ENCODE measurements at places on chromosomes 7 and 10.
A peak's percentile ranks its signal among the peaks of the same experiment; 100 is the strongest.

GRCh38 chr10:21336476-21337170, 188.9 kb downstream of the SKIDA1 start:
- no peak for DNase-seq

GRCh38 chr7:31114593-31115343, 62.7 kb downstream of the ADCYAP1R1 start:
- no peak for DNase-seq

GRCh38 chr10:69682955-69683474, 53.0 kb downstream of the FAM241B start:
- DNase-seq: no peak

- no peak for DNase-seq
Measured at GRCh38 chr7:37535841-37536240, 87.2 kb upstream of the ELMO1 start.

- no peak for DNase-seq
Measured at GRCh38 chr7:115122388-115122787, 200.5 kb downstream of the MDFIC start.

DNA sequence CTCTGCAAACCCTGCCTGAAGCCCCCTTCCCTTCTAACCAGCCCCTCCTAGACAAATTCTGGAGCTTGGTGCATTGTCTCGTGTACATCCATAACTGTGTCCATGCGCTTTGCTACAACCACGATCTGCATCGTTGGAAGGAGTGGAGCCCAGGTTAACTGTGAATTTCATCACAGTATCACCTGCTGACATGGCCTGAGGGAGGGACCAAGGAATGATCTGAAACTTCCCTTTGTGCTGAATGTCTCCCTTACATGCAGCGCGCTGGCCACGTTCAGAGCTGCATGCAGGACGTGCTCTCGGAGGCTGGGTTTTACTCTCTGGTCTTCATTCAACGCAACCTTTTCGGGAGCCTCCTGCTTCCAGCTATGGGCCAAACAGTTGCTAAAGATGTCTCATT, 222.3 kb downstream of the CUX1 start:
- DNase-seq: no peak

- no peak for DNase-seq
Measured at GRCh38 chr10:9010093-9010492, 955.6 kb downstream of the GATA3 start.

- DNase-seq: no peak
Measured at GRCh38 chr10:6114805-6115341, 26.0 kb downstream of the RBM17 start.

DNA sequence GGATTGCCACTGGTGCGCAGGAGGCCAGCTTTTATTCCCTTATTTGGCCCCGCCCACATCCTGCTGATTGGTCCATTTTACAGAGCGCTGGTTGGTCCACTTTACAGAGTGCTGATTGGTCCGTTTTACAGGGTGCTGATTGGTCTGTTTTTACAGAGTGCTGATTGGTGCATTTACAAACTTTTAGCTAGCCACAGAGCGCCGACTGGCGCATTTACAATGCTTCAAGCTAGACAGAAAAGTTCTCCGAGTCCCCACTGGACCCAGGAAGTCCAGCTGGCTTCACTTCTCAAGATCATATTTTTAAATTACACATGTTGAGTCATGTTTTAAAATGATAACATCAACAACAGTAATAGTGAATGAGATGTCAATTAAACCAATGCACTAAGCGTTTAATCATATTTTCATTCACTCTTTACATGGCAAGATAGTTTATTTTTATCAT, 128.3 kb downstream of the CUBN start:
- no peak for DNase-seq

DNA sequence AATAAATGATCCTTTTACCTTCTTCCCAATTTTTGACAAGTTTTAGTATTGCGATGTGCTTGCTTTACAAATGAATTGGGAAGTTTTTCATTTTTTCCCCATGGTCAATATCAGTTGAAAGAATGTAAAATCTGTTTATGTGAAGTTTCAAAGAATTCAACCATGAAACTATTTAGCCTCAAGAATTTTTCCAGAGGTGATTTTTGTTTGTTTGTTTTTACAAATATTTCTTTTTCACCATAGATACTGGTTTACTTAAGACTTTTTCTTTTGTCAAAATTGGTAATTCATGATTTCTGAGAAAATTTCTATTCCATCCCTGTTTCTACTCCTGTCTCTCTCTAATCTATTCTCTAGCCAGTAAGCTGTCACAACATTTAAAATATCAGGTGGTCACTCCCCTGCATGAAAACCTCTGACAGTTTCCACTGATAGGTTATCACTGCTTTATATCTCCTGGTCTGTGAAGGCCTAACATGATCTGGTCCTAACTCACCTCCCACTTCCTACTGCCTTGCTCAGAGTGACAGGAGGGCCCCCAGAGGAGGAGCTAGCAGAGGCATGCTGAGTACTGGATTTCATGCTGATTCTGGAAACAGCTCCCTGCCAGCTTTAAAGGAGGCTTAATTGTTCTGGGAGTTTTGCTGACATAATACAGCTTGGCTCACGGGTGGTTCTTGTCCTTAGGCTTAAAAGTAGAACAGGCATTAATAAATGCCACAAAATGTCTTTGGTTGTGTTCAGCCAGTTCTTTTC, 7.6 kb upstream of the ARMS2 start:
- no peak for DNase-seq

DNA sequence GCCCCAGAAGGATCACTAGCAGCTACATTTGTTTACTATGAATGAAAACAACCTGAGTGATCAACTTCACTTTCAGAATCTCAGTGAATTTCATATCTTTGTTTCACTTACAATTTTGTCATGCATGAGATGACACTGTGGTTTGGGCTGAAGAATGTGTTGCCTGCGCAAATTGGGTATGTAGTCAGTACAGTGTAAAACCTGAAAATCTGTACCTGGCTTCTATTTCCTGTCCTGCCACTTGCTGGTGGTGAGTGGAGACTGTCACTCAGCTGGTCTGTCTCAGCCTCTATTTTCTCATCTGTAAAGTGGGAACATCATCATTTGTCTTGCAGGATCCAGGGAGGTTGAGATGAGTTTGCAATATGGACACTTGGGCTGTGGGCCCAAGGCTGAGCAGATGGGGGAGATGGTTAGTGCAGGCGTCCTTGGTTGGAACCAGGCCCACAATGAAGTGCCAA, 118.0 kb downstream of the WDFY4 start:
- DNase-seq: peak; percentile 12

DNA sequence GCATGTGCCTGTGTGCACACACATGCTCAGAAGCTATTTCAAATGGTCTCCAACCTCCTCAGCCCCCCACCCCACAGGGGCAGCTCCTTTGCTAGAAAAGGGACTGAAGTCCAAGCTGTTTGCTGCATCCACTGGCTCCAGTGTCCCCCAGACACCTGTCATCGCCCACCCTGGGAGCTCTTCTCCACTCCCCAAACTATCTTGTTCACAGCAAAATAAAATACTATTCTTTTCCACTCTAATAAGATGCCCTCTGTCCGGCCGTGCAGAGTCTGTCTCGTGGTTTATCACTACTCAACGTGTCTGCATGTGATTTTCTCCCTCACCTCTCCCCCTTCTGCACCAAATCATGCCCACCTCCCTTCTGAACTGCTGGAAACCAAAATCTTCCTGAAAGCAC, 25.6 kb downstream of the HIPK2 start:
- no peak for DNase-seq

DNA sequence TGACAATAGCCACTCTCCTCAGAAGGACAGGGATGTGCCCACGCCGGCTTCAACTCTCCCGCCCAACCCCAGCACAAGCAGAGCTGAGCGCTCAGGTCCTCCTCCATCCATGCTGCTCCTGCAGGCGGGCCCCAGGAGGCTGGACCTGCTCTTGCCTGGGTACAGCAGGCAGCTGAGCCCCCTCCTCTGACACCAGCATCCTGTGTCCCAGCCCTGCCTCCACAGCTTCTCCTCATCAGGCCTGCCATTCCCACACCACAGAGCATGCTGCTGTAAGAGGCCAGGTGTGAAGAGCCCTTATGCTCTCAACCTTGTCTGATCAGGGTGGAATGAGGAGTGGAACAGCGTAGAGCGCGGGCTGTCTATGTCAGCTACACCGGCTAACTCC, 302.2 kb downstream of the PTPRN2 start:
- DNase-seq: no peak

- DNase-seq: no peak
Measured at GRCh38 chr7:99120916-99121315, 23.0 kb downstream of the SMURF1 start.
